ENCODE measurements at places on chromosomes 2 and 18.

DNA sequence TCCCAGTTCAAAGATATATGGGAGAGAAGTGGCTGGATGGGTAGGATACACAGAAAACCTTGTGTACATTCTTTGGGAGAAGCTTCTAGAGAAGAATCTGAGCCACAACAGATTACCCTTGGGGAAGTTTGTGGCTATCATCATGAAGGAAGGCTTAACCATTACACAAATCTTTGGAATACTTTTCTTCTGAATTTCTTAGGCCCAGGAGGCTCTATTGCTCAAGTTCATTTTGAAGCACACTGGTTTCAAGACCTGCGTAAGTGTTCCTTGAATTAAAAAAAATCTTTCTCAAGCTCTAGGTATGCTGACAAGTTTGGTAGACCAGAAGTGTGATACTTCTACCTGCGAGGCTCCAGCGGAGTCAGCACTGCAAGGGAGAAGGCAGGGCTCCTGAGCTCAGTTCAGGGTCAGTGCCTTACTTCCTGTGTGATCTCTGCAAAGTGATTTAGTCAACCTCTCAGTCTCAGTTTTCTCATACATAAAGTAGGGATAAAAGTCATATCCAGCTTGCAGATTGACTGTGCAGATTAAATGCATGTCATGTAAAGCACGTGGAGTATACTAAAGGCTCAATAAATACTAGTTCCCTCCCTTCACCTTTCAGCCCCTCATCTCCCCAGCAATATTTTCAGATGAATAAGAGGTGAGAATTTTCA, 438.6 kb downstream of the DLGAP1 start:
- DNase-seq, result no peak

DNA sequence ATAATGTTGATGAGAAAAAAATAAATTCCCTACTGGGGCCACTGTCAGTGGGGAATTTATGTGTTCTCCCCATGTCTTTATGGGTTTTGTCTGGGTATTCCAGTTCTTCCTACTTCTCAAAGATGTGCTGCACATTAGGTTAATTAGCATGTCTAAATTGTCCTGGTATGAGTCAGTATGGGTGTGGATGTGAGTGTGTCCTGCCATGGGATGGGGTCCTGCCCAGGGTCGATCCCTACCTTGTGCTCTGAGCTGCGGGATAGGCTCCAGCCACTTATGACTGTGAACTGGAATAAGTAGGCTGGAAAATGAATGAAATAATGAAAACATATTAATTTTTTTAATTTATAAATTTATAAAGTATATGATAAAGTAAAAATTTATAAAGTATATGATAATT, 167.5 kb downstream of the UBR3 start:
- DNase-seq, result no peak

- DNase-seq, result no peak
Measured at GRCh38 chr2:239886781-239887180, 138.4 kb downstream of the NDUFA10 start.

- no peak for DNase-seq
Measured at GRCh38 chr2:170145191-170145590, 32.8 kb upstream of the MYO3B start.

GRCh38 chr2:170681311-170681710, 33.8 kb upstream of the SP5 start:
- DNase-seq, result no peak

Measured in activated T-helper 9 cell treated with anti-CD3 and anti-CD28 coated beads, Interleukin-2, amount 50 U/mL, for 16 hours (primary cell).